ENCODE measurements at places on chromosomes 7 and 10. TPM values are rescaled to one million over a fixed set of nuclear protein-coding genes. Genes with fewer than 3 reads are reported as not detected.

The TMEM130 gene
- total RNA-seq, result not detected

The ATP6V0A4 gene
- total RNA-seq, result not detected

DNA sequence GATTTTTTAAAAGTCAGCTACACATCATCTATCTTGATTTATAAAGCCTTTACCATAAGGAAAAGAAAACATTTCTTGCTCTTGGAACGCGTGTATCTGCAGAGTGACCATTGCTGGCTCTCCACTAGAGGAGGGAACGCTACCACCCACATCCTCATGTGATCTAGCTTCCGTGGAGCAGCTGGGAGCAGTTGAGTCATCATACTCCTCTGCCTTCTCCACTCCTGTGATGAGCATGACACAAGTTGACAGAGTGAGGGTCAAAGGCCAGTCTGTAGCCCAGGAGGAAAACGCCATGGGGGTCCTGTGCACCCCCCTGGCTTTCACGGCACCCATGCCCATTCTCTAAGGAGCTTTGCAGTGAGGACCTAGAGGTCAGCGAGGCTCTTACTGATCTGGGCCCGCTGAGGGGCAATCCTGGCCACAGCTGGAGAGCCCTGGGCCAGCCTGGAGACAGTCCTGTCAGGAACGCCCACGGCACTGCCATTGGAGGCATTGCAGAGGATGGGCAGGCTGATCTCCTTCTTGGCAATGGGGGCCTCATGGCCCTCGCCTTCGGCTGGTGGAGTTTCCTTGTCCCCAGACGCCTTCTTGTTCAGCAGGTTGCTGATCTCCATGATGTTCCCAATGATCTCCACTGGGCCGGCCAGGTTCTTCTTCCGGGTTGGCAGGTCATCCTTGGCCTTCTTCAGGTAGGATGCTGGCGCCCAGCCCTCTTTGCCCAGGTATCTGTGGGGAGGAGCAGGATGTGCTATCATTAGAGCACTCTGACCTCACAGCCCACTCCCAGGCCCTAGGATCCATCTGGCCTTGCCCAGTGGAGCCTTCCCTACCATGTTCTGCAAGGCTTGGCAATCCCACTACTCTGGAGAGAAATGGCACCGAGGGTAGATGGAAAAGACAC, 119.2 kb downstream of the NEURL1 start:
- DNase-seq, result peak; percentile 23

The TCAF2 gene
- 2.3 TPM for total RNA-seq

DNA sequence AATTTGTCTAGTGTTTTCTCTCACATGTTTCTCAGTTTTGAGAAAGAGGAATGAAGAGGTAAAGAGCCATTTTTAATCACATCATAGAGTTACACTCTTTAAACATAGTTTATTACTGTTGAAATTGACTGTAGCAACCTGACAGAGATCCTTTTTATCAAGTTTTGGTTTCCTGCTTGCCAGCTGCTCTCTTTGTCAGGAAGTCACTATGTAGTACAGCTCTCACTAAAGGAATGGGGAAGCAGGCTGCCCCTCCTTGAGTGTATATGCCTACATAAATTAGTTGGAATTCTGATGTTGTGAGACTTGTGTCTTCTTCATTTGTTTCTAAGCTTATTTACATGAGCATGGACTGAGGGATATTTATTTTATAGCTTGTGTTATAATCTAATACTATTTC, 1274.0 kb upstream of the CELF2 start:
- DNase-seq, result peak; percentile 14

- DNase-seq, result no peak
These were observed 642.0 kb upstream of the LRRN3 start for GRCh38 chr7:110448918-110449317.

DNA sequence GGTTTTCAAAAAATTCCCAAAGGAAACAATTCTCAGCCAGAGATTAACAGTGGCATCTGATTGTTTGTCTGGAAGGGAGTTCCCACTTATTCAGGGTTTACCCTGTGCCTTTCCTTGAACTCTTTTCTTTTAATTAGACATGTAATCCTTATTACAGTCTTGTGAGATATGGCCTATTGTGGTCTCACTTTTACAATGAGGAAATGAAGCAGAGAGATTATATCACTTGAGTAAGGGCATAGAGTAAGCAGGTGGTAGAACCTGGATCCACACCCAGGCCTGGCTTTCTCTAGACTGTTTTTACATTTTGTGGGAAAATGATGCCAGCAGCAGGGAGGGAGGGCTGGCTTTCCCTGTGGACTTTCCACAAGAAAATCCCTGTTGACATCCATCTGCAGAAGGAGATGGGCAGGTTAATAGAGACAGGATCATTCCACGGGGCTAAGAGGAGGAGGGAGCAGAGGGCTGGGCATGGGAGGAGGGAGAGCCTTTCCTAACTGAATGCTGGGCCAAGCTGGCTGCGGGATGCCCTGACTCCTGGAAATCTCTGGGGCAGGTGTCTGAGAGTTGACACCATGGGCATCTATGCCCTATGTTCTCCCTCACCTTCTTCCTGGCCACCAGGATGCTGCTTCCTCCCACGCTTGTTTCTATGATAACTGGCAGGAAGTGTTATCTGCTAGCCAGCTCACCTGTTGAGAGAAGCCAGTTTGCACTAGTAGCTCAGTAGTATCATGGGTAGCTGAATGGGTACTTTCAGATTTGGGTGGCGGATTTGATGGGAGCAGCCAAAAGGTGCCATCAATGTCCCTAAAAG, 28.7 kb upstream of the ARHGAP22 start:
- DNase-seq, result no peak

- DNase-seq, result no peak
These were observed 444.2 kb upstream of the MKI67 start for GRCh38 chr10:128570319-128570995.

DNA sequence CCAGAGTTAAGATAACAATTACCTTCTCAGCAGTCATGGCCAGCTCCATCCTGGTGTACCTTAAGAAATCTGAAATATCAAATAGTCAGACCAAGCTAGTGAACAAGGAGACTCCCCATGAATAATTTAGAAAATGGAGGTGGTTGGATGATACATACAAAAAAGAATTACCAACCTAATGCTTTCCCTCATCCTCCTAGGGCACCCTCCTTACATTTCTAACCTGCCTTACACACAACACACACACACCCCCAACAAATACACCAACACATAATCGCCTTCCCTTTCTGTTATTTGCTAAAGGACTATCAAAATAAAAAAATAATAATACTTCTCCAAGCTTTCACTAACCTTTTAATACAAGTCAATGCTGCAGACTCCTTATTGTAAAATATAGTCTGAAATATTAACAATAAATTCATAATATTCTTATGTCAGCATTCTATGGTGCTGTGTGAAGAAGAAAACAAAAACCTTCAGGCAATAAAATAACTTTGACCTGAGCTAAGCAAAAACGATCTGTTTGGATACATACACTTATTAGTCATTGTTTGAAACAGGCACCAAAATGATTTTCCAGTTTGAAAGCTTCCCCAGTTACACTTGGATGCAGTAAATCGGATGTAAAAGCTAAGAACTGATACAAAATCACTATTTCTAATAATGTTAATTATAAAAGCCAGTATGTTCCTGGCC, 3.4 kb downstream of the TWIST1 start:
- peak; percentile 21 for DNase-seq

The SYT15B gene
- not detected for total RNA-seq
